ENCODE measurements at places on chromosomes 5 and 9. TPM values are rescaled to one million over a fixed set of nuclear protein-coding genes. Genes with fewer than 3 reads are reported as not detected.

RNF180 gene
- 1.1 TPM for total RNA-seq

GRCh38 chr9:122059955-122060324, 33.2 kb downstream of the TTLL11 start:
- no peak for DNase-seq

- DNase-seq: no peak
These were observed 107.4 kb downstream of the MCTP1 start for GRCh38 chr5:95177456-95177855.

- peak; percentile 76 for DNase-seq
These were observed 100.4 kb downstream of the TTLL11 start for GRCh38 chr9:121992571-121993212.

Measured in lung microvascular endothelial cell (primary cell).